ENCODE measurements at places on chromosomes 12 and 14.

DNA sequence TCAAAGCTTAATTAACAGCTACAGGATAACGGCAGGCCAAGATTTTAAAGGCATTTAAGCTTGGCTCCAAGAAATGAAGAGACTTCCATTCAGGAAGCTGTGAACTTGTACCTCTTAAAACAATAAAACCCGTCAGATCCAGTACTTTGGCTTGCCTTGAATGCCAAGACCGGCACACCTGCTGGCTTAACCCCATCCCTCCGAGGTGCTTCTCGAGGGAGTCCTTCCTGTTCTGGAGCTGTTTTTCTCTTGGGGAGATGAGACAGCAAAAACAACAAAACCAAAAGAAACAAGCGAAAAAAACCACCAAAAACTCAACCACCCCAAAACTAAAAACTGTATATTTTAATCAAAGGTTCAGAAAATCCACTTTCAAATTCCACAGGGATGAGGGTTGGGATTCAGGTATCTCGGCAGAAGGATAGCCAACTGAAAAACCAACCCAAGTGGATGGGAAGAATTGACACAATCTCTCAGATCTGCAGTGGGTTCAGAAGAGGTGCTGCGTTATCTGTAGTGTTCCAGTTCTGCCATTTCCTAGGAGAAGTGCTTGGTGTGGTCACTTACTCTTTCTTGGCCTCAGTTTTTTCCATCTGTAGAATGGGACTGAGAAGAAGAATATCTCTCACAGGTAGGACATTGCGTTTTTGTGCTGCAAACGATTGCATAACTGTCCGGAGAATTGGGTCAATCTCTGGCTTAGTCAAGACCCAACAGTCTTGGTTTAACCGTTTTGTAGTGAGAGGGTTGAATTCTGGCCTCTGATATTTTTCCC lies 420.1 kb downstream of the VRK1 start:
- DNase-seq = no peak

GRCh38 chr14:51284241-51284640 lies 44.2 kb downstream of the TMX1 start:
- DNase-seq = no peak

GRCh38 chr14:99690636-99691035 lies 6.5 kb downstream of the CYP46A1 start:
- no peak for DNase-seq

DNA sequence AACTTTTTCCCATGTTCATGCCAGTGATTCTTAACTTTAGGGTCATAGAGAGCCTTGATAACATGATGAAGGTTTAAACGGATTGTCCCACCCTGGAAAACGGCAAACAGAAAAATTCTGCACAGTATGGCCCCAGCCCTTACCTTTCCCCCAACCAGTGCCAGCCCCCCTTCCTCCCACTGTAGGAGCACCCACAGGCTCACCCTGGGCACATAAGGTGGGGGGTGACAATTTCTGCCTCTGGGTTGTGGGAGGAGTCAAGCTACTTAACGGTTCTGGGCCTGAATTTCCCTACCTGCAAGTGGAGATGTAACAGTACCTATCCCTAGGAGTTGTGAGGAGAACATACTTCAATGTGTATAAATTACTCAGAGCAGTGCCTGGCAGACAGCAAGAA lies 18.0 kb downstream of the XRCC3 start:
- DNase-seq = no peak

DNA sequence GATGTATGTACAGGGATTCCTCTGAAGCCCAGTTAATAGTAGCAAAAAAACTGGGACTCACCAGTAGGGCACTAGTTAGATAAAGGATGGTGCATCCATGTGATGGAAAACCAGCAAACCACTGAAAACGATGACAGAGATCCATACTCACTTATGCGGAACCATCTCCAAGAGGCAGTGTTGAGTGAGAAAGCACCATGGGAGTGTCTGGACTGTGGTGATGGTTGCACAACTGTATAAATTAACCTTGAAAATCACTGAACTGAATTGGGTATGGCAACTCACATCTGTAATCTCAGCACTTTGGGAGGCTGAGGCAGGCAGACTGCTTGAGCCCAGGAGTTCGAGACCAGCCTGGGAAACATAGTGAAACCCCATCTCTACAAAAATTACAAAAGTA lies 53.6 kb upstream of the ZFP36L1 start:
- no peak for DNase-seq

DNA sequence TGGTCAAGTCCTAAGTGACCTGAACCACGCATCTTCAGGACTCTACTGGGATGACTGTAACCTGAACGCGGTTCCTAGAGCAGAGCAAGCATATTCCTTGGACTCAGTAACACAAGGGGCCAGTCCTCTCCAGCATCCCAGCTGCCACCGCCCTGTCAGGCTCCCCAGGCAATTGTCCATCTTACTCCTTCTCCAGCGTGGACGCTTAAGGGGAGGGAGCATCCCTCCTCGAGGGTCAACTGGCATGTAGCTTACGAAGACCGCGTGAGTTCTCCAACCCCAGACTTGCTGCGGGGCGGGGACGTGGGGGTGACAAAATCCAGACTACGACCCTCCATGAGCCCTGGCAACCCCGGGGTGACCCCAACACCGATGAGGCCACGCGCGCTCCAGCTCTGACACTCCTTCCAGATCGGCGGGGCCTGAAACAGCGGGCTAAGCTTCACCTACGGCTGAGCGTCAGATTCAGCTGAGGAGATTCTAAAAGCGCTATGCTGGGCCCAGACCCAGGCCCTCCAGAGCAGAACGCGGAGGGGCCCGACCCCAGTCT lies 846 bp upstream of the MTHFD1 start:
- no peak for DNase-seq

Data from keratinocyte (primary cell).